ENCODE measurements at places on chromosomes 5 and 9.
A peak's percentile ranks its signal among the peaks of the same experiment; 100 is the strongest.

DNA sequence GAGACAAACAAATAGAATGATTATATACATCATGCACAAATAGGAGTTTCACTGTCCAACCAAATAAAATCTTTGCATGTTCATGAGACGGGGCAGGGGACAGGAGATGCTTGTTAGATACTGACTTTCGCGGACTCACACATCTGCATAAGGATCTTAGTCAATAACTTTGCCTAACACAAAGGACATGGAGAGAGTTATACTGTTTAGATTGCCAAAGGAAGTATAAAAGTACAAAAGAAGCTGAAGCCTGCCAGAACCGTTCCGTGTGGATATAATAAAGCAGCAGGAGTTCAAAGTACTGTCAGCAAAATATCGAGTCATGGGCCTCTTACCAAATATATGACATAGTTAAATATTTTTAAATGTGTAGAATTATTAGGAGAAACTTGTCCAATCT, 1148.4 kb downstream of the EFNA5 start:
- no peak for DNase-seq

GRCh38 chr9:69299315-69299714, 25.7 kb upstream of the ENTREP1 start:
- no peak for DNase-seq

GRCh38 chr9:136671646-136672430, 9.1 kb downstream of the EGFL7 start:
- DNase-seq, result peak; percentile 98

GRCh38 chr9:129587487-129588262, 33.2 kb downstream of the C9orf50 start:
- DNase-seq, result no peak

All from osteoblast (primary cell).